Activated CD4-positive, alpha-beta memory T cell treated with anti-CD3 and anti-CD28 coated beads for 36 hours (primary cell): ENCODE measurements at places on chromosomes 5 and 9. TPM values are rescaled to one million over a fixed set of nuclear protein-coding genes. Genes with fewer than 3 reads are reported as not detected.

NIM1K gene
- 0.75 TPM for total RNA-seq

FOXD4L4 gene
- total RNA-seq, result not detected

DNA sequence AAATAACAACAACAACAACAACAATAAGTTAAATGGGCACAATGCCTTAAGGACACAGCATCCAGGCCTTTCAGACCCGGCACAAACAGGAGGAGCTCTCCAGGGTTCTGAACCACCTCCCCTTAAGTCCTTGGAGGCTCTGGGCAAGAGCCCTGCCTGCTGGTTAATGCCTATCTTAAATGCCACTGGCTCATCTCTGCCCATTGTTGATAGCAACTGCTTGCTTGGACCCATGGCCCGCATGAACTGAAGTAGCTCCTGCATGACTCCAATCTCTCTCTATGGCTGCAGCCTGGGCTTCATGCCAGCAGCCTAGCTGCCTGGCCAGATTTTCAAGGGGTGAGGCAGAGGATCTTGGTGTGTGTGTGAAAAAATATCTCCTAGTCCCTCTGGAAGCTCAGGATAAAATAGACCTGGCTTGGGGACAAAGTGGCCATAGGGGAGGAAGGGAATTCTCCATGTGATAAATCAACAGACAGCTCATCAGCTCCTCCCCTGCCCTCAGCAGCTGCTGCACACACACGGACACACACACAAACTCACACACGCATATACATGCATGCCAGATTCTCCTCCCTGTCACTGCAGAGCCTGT, 27.4 kb downstream of the FAM219A start:
- DNase-seq, result peak; percentile 16

DNA sequence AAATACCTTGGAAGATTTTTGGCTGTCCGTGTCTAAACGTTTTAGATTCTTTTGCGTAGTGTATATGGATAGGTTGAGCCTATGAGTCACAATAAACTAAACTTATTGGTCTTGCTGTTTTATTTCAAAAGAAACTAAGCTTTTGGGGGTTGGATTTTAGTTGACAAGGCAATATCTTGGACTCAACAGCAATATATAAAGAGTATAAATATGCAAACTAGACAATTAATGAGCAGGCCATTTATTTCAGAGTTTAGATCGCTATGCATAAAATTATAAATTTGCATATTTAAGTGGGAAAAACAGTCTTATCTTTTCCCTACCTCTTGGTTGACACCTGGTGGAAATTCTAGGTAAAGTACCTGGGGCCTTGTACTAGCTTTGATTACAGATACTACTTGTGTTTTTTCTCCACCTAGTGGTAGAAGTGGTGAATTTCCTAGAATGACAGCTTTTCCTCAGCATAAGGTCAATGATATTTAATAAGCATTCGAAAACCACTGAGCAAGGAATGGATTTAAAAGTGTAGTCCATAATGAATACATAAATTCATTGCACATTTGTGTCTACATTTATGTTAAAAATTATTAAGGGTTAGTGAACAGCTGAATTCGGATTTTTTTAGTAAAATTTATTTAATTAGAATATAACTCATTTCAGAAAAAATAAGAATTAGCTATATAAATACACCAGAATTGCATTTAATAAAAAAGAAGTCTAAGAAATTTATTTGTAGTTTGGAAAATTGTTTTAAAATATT, 1.7 kb upstream of the ARRDC3 start:
- no peak for DNase-seq

DNA sequence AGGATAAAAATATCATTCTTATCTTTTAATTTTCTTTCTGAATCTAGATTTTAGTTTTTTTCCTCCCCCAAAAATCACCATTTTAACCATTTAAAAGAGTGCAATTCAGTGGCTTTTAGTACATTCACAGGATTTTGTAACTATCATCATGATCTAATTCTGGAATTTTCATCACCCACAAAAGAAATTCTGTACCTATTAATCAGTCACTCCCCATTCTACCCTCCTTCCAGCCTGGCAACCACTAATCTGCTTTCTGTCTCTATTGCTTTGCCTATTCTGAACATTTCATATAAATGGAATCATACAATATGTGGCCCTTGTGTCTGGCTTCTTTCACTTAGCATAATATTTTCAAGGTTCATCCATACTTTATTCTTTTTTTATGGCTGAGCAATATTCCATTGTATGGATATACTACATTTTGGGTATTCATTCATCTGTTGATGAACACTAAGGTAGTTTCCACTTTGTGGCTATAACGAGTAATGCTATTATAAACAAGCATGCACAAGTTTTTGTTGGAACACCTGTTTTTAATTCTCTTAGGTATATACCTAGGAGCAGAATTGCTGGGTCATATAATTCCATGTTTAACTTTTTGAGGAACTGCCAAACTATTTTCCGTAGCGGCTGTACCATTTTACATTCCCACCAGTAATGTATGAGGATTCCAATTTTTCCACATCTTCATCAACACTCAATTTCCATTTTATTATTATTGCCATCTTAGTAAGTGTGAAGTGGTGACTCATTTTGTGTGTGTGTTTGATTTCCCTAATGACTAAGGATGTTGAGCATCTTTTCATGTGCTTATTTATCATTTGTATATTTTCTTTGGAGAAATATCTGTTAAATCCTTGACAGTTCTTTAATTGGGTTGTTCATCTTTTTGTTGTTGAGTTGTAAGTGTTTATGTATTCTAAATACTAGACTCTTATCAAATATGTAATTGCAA, 340.3 kb downstream of the CWC27 start:
- DNase-seq, result no peak

DNA sequence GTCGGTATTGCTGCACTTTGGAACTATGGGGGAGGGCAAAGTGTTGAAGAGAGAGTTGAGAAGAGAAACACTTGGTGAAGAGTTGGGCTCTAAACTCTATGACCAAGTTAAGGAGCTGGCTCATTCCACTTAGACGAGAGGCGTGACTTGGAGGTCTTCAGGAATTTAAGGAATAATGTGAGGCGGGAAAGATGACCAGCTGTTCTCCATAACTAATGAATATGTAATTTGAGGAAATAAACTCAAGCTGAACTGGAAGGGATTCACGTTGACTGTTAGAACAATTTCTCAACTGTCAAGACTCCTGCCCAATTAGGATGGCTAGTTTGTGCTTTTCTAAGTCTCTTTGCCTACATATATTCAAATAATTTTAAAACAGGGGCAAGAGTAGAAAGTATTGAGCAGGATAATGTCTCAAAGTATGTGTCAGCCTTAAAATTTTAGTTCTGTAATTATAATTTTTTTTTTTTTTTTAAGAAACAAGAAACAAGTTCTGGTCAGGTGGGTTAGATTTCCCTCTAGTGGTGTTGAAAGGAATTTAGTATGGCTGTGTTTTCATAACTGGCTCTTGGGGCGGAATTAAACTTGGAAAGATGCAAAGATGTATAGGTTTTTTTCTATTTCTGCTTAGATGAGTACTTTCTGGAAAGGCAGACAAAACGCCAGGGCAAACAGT, 33.4 kb downstream of the TMEM252 start:
- no peak for DNase-seq
